Right cardiac atrium (tissue), 5 donors: ENCODE measurements at places on chromosomes 1 and 21. TPM values are rescaled to one million over a fixed set of nuclear protein-coding genes. Genes with fewer than 3 reads are reported as not detected.
A peak's percentile ranks its signal among the peaks of the same experiment; 100 is the strongest.

Gene ERG
- total RNA-seq = 16.7 TPM

DNA sequence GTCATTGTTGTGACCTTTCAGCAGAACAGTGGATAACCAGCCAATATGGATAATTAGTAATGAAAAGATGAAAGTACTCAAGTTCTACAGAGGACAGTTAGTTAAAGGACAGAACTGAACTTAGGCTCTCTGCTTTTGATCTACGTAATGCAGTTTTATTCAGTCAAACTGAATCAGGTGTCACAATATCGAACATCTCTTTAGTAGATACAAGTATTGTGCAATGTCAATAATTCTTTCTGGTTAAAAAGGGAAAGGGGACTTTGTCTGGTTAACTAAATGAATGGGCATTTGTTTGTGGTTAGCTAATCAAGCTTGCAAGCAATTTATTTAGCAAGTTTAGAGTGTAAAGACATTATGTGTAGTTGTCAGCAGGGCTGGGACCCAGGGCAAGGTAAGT is 562.2 kb upstream of the PTBP2 start:
- DNase-seq = no peak

Gene THEM5
- 0.42 TPM for total RNA-seq

DNA sequence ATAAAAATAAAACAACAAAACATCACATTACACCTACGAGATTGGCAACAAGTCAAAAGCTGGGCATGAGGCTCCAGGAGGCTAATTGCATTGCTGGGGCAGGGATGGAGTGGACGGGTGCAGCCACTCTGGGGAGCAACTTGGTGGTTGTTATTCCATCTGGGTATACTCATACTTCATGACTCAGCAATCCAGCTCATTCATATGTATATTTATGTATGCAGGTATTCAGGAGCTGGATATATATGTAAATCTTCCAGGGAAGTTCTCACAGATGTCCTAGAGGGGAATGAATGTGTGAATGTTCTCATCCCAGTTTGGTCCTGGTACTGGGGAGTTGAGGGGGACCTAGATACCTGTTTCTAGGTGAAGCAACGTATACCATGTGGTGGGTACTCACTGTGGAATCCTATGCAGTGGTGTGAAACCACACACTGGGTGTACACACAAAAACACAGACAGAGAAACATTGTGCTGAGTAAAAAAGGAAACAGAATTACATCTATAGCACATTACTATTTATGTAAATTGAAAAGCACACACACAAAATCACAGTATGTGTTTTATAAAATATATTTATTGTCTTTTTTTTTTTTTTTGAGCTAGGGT is 79.7 kb upstream of the RAB4A start:
- DNase-seq = no peak

Gene FCGR1A
- 5.0 TPM for total RNA-seq

DNA sequence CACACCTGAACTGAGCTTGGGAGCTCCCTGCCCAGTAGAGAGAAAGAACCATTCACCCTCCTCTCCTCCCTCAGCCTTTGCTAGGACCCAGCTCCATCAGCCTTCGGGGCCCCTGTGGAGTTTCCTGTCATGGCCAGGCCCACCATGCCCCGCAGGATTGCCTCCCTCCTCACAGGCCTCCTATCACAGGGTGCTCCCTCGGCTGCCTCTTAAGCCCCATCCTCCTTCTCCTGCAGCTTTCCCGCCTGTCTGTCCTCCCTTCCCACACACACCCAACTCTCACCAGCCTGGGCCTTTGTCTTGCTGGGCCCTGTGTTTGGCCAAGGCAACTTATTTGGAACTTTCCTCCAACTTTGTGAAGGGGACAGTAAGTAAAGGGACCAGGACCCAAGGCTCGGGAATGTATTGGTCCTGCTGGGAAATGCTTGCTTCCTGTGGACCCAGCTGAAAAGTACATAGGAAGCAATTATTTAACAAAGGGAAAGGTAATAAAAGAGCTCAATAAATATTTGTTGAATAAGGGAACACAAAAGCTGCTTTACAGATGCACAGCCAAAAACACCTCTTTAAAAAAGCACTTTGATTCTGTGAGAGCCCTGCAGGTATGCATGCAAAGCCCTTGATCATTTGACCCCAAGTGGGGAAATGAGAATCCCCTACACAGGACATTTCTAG is 31.6 kb upstream of the TENT5C start:
- no peak for DNase-seq

Gene NR0B2
- total RNA-seq = 9.6 TPM

GRCh38 chr1:16151196-16151994 is 4.5 kb downstream of the EPHA2 start:
- DNase-seq = no peak

DNA sequence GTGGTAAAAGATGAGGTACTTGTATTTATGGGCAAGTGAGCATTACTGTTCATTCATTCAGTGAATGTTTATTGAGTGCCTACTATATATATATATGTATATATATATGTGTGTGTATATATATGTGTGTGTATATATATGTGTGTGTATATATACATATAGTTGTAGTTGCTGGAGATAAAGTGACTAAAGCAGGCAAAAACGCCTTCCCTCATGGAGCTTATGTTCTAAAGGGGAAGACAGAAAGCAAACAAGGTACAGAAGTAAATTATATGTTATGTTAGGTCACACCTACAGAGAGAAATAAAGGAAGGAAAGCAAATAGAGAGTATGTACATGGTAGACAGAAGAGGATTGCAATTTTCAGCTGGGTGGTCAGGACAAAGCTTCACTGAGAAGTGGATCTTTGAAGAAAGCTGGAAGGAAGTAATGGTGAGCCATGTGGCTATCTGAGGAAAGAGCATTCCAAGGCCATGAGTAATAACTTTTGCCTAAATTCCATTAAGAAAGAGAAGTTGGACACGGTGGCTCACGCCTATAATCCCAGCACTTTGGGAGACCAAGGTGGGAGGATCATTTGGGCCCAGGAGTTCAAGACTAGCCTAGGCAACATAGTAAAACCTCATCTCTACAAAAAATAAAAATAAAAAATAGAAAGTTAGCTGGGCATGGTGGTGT is 33.5 kb upstream of the KLF17 start:
- no peak for DNase-seq

Gene WNT3A
- not detected for total RNA-seq

Gene CFHR1
- not detected for total RNA-seq

Gene RNU1-3
- 7,768 TPM for total RNA-seq

- DNase-seq = peak; percentile 78
Observed at GRCh38 chr1:2318314-2319278, 72.8 kb downstream of the MORN1 start.

- no peak for DNase-seq
Observed at GRCh38 chr1:23616292-23616824, 57.1 kb upstream of the ID3 start.

DNA sequence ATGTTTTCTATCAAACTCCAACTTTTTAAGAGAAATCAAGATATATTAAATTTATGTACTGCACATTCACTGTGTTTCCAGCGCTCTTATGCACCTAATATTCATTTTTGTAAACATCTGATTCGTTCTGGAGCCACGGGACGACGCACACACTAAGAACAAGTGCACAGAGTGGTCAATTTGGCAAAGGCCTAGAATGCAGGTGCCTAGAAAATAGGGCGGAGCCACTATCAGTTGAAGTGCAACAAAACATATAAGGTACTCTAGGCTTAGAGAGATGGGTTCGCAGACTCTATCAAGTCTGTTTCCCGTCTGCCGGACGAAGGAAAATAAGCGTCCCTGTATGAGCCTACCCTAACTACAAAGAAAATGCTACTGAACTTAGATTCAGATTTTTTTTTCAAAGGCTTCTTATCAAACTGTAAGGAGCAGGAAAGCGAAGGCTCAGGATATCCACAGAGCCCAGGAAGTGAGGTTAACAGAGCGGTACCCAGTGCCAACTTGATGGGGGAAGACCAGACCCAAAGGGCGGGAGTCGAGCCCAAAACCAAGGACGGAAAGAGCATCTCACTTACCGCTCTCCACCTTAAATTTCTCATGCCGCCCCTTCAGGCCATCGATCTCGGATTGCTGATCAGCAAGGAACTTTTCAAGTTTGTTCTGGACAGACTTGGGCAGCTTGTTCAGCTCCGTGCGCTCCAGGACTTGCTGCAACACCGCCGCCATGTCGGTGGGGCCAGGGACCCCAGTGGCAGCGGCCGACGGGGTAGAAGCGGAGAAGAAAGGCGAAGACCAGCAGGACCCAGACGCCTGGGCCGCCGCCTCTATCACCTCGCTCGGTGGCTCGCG is 526 bp downstream of the TPR start:
- DNase-seq = no peak

DNA sequence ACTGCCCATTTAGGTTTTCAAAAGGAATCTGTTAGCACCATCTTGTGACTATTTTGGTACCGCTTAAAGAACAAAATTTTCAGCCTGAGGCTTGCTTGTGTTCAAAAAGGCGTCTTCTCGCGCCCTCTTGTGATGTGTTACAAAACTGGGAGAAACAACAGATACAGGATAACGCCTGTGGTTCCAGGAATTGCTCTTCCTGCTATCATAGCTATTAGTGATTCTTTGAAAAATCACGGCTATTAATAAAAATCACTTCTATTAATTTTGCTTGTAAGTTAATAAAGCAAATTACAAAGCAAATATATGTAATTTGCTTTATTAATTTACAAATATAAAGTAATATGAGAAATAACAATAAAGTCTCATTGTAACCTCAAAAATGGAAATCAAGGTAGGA is 82.2 kb upstream of the ABCD3 start:
- peak; percentile 70 for DNase-seq

- DNase-seq = peak; percentile 31
Observed at GRCh38 chr1:75097654-75098053, 36.5 kb upstream of the LHX8 start.

Gene GPR161
- total RNA-seq = 3.8 TPM

GRCh38 chr1:162153374-162153773 is 83.9 kb downstream of the NOS1AP start:
- DNase-seq = no peak

- no peak for DNase-seq
Observed at GRCh38 chr1:179871940-179872339, 5.7 kb downstream of the TOR1AIP2 start.
